Activated CD4-positive, alpha-beta memory T cell treated with anti-CD3 and anti-CD28 coated beads for 36 hours (primary cell): ENCODE measurements at places on chromosomes 4 and X.

DNA sequence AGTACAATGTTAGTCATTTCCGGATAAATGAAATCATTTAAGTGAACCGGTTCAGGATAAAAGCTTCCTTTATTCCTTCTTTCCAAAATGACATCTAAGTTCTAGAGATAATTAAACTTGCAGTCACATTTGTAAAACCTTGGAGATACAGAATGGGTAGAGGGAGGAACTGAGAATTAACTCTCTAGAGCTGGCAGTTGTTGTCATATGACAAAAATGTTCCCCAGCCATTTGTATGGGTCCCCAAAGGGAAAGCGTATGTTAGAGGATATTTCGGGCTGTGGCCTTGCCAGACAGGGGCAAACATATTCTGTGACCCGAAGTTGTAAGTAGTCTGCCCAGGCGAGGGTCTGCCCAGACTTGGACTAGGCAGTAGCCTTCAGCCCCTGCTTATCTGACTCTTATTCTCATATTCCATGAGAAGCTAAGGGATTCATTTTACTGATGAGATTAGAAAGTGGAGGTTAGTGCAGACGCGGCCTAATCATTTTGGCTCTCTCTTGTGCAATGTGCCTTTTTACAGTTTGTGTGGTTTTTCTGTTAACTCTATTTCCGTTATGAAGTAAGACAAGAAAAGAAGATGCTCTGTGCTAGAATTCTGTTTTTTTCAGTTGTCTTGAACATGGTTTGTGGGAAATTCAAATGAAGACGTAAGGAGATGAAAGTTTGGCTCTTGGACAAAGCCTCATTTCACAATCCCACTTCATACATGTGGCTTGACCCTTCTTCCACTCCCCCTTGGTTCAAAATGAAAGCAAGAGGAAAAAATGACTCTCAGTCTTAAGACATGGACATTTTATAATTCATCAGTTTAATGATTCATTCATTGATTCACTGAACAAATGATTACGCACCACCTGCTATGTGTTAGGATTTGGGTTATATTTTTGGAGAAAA is 2394.2 kb upstream of the AGA start:
- DNase-seq = no peak

DNA sequence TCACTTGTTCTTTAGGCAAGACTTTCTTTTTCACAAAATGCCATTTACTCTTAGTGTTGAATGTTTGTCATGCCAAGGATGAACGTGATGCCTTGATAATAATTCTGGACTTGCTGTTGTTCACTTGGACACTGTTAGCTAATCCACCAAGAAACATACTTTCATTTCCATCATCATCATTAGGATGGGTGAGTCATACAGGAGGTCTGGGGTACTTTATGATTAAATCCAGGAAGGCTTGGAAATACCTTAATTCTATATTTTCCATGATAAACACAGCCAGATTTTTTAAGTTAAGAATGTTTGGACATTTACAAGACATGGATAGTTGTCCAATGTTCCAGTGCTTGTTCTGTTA is 260.7 kb upstream of the GIMD1 start:
- DNase-seq = no peak

- DNase-seq = no peak
These were observed 26.1 kb upstream of the CFAP299 start for GRCh38 chr4:80309294-80310004.

- no peak for DNase-seq
These were observed 86.7 kb downstream of the KIT start for GRCh38 chr4:54744487-54744886.

- DNase-seq = no peak
These were observed 3.5 kb upstream of the TIMP1 start for GRCh38 chrX:47578692-47579091.

DNA sequence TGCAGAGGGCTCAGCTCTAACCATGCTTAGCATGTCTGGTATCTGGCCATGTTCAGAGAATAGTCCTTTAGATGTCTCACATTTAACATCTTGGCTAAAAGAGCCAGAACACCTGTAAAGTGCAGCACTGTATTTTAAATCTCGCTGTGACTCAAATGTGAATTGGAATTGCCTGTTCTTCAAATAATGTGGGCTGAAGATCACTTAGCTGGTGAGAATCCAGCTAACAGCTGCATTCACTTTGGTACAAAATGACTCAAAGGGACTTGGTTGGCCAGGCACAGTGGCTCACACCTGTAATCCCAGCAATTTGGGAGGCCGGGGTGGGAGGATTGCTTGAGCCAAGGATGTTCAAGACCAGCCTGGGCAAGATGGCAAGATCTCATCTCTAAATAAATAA is 63.5 kb upstream of the PLAC8 start:
- DNase-seq = no peak

GRCh38 chr4:106864231-106864630 is 171.9 kb downstream of the DKK2 start:
- DNase-seq = no peak

DNA sequence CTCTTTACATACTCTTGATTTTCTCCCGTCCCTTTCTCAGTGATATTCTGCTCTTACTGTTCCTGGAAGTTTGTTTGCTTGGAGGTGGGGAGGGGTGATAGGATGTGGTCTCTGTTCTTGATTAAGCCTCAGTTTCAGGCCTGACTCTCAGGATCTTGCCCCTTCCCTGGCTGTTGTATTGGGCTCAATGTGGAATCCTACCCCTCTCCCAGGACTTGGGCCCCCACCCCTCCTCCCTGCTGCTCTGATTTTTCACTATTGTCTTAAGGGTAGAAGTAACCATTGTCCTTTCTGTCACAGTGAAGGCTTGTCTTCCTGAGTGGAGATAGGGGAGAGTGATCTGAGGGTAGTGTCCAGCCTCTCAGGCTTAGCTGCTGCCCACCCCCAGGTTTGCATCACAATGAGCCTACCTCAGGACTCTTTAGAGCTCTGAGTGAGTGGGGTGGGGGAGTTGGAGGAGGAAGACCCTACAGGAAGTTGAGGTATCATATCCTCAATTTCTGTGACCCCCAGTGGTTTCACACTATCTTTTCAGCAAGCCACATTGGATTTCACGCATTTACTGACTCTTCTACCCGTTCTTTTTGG is 16.5 kb downstream of the CDKL5 start:
- no peak for DNase-seq

GRCh38 chr4:159337041-159337440 is 234.2 kb downstream of the RAPGEF2 start:
- no peak for DNase-seq

DNA sequence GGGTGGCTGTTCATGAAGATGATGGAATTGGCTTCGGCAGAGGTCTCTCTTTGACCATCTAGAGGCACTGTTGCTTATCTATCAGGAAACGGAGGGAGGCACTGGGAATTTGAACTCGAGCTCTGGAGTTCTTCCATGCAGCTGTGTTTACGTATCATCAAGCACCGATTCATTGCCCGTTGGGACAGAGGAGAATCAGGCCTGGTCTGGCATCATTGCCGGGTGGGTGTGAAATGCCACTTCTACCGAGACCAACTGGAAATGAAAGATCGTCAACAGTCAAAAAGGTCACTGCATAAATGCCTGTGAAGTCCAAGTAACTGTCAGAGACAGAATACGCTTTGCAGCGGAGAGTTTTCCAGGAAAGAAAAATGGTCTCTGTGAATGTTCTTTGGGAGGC is 166.9 kb downstream of the ASMT start:
- DNase-seq = no peak

GRCh38 chr4:5738061-5738460 is 27.1 kb downstream of the EVC start:
- no peak for DNase-seq

DNA sequence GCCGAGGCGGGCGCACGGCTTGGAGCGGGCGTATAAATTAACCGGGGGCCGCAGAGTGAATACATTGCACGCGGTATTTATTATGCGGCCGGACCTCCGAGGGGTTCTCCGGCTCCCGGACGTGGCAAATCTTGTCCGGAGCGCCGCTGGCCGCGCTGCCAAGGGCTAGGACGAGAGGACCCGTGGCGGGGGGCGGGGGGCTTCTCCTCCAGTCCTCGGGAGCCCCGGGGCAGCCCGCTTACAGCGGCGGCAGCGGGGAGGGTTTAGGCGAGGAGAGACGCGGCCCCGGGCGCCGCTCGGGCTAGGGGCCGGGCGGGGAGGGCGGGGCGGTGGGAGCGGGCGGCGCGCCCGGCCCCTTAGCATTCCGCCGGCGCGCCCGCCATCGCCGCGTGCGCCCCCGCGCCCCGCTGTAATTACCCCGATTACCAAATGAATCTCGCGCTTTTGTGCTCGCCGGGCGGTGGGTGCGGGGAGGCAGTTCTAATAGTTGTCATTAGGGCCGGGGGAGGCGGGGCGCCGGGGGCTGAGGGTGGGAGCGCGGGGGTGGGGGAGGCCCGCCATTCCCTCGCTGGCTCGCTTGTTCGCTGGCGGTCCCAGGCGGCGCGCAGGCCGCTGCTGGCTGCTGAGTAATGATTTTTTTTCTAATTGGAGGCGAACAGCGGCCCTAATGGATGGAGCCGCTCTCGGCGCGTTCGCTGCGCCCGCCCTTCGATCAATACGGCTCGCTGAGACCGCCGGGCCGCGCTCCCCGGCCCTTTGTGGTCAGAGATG is 276.6 kb downstream of the BCOR start:
- peak; percentile 32 for DNase-seq

GRCh38 chr4:99655308-99656081 is 2.1 kb downstream of the C4orf54 start:
- DNase-seq = no peak

DNA sequence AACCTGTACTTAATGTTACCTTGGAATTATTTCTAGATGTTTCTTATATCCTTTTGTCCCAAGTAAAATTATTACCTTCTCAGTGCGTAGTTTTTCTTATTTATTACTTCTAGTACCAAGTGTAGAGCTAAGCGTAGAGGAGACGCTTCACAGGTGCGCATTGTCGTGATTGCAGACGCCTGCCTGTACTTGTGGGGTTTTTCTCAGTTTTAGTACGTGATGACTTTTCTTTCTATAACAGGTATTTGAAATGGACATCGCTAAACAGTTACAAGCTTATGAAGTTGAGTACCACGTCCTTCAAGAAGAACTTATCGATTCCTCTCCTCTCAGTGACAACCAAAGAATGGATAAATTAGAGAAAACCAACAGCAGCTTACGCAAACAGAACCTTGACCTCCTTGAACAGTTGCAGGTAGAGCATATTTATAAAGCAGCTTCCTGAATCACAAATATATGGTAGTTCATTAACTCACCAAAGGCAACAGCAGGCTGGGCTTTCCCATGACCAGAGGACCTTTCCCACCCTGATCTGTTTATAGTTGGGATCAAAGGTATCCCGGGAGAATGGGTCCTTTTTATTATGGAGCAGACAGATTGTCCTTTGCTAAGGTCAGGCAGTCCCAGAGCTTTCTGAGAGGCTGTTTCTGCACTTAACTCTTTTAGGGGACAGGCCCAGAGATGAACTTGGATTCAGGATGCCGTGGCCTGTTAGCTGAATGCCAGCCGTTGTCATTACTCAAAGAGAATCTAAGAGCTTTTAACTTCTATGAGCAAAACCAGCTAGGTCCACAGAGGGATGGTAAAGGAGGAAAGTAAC is 172.9 kb downstream of the PTTG2 start:
- DNase-seq = no peak

DNA sequence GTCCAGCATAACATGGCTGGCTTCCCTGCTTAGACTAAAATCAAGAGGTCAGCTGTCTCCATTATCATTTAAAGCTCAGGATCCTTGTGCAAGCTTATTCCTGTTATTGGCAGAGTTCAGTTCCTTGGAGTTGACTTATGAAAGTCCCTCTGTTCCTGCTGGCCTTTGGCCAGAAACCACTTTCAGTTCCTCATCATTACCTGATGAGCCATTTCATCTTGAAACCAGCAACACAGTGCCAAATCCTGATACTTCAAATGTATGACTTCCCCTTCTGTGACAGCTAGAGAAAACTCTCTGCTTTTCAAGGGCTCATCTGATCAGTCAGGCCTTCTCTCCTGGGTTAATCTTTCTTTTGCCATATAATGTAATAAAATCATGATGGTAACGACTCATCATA is 110.6 kb upstream of the FSTL5 start:
- DNase-seq = no peak

- DNase-seq = no peak
These were observed 75.5 kb downstream of the GALNT7 start for GRCh38 chr4:173243917-173244658.

GRCh38 chr4:47705326-47705981 is 132.4 kb downstream of the CORIN start:
- DNase-seq = no peak
